ENCODE measurements at places on chromosomes 16 and 17.

GRCh38 chr17:3924512-3925350 lies 8.5 kb upstream of the P2RX1 start:
- DNase-seq: no peak
- no peak overlapping the region for H3K27ac ChIP-seq
- H3K36me3 ChIP-seq: peaks cover 15% of the 10 kb centered on the region
- H3K4me1 ChIP-seq: no peaks in the 10 kb centered on the region

DNA sequence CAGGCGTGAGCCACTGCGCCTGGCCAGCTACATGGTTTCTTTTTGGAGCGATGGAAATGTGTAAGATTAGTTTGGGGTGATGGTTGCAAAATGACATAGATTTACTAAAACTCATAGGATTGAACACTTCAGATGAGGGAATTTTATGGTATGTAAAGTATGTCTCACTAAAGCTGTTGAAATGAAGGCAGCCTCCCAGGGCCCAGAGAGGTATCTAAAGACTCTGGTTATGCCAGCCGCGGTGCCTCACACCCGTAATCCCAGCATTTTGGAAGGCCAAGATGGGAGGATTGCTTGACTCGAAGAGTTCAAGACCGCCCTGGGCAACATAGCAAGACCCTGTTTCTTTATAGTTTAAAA lies 254.9 kb downstream of the PARN start:
- no peaks in the 10 kb centered on the region for H3K36me3 ChIP-seq
- DNase-seq: no peak
- H3K27ac ChIP-seq: no peak overlapping the region
- H3K4me1 ChIP-seq: no peaks in the 10 kb centered on the region
- H3K27me3 ChIP-seq: no peaks in the 10 kb centered on the region
- H3K4me3 ChIP-seq: no peak overlapping the region

DNA sequence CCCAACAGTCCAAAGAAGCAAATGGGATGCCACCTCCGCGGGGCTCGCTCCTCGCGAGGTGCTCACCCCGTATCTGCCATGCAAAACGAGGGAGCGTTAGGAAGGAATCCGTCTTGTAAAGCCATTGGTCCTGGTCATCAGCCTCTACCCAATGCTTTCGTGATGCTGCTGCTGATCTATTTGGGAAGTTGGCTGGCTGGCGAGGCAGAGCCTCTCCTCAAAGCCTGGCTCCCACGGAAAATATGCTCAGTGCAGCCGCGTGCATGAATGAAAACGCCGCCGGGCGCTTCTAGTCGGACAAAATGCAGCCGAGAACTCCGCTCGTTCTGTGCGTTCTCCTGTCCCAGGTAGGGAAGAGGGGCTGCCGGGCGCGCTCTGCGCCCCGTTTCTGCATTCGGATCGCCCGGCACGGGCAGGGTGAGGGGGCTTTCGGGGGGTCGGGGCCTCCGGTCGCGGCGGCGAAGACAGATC lies at the start of gene CDH13:
Gene CDH13, plus strand, starts transcription at position 179 of the 471 bp plus-strand sequence.
- no peaks in the 10 kb centered on the region for H3K36me3 ChIP-seq
- H3K27ac ChIP-seq: peak within 1 kb of the TSS; percentile 61
- peaks cover 8% of the 10 kb centered on the region for H3K27me3 ChIP-seq
- no peak for DNase-seq
- H3K4me3 ChIP-seq: peak within 1 kb of the TSS; percentile 36

DNA sequence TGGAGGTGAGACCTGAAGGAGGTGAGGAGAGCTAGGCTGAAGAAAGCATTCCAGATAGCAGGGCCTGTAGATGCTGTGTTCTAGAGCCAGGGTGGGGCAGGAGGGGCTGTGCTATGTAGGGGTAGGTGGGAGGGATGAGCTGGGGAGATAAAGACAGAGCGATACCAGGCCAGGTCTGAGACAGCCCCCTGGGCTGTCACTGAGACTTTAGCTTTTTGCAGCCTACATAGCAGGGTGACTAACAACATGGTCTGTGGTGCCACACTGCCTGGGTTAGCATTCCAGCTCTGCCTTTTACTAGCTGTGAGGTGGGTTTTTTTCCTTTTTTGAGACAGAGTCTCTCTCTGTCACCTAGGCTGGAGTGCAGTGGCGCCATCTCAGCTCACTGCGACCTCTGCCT lies 14.3 kb downstream of the NUP85 start:
- no peaks in the 10 kb centered on the region for H3K27me3 ChIP-seq
- no peaks in the 10 kb centered on the region for H3K4me1 ChIP-seq
- H3K4me3 ChIP-seq: no peak overlapping the region
- no peak for DNase-seq
- no peak overlapping the region for H3K27ac ChIP-seq

DNA sequence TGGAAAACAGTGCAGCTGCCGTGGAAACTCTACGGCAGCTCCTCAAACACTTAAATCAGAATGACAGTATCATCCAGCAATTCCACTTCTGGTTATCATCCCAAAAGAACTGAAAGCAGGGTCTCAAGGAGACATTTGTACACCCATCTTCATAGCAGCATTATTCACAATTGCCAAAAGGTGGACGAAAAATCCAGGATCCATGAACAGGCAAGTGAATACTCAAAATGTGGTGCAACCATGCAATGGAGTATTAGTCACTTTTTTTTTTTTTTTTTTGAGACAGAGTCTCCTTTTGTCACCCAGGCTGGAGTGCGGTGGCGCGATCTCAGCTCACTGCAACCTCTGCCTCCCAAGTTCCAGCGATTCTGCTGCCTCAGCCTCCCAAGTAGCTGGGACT lies 10.6 kb upstream of the AATK start:
- no peak overlapping the region for H3K4me3 ChIP-seq
- no peaks in the 10 kb centered on the region for H3K27me3 ChIP-seq
- H3K36me3 ChIP-seq: no peaks in the 10 kb centered on the region
- H3K27ac ChIP-seq: no peak overlapping the region

DNA sequence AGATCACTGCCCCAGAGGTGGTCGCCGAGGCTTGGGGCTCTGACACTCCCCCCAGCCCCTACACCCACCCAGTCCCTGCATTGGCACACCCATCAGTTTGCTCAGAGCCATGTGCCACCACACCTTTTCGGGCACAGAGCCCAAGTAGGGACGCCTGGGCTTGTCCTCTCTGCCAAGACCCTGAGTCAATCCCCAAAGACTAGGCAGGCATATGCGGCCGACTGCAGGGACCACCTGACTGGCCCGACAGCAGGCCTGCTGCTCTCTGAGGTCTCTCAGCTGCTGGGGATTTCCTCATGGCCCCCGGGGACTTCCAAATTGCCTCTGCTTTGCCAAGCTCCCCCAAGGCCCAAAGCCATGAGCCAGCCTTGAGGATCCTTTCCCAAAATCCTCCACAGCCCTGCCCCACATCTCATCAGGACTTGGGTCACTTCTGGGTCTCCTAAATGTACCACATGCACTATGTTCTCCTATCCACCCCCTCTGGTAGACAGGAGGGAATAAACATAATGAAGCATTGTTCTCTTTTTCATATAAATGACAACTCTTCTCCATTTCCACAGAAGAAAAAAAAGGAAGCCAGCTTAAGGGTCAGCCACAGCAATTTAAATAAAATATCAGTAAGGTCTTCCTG lies 30.6 kb downstream of the MYO18A start:
- H3K36me3 ChIP-seq: no peaks in the 10 kb centered on the region
- H3K27me3 ChIP-seq: no peaks in the 10 kb centered on the region
- H3K27ac ChIP-seq: peak overlapping the region; percentile 88
